Cardiac ventricle fibroblast (primary cell): ENCODE measurements at places on chromosomes 6 and 20. TPM values are rescaled to one million over a fixed set of nuclear protein-coding genes. Genes with fewer than 3 reads are reported as not detected.

Gene REM1
- 0.44 and 1.2 TPM in 2 replicates for total RNA-seq

Gene ZCCHC3
- 12.5 and 16.4 TPM in 2 replicates for total RNA-seq

Gene GSTA1
- not detected in 2 replicates for total RNA-seq

Gene PRPH2
- 0.12 and 0.24 TPM in 2 replicates for total RNA-seq
